ENCODE measurements at places on chromosomes 13 and 19. TPM values are rescaled to one million over a fixed set of nuclear protein-coding genes. Genes with fewer than 3 reads are reported as not detected.

DNA sequence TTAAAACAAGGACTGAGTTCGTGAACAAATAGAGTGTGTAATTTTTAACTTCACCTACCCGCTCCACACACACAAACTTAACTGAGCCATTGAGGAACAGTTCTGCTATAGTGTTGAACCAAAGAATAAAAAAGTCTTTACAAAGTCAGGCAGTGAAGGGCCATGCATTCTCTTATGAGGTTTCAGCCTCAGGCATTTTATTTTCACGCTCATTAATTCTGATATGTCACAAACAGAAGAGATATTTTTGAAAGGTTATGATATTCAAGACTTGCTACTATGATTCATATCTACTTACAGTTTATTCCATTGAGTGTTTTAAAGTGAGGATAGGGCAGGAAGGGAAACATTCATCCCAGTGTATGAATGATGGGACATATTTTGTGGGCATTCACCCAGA lies 282.2 kb downstream of the SLITRK5 start:
- DNase-seq, result no peak

GRCh38 chr19:54469496-54469934 lies 3.6 kb downstream of the CDC42EP5 start:
- DNase-seq, result no peak

DNA sequence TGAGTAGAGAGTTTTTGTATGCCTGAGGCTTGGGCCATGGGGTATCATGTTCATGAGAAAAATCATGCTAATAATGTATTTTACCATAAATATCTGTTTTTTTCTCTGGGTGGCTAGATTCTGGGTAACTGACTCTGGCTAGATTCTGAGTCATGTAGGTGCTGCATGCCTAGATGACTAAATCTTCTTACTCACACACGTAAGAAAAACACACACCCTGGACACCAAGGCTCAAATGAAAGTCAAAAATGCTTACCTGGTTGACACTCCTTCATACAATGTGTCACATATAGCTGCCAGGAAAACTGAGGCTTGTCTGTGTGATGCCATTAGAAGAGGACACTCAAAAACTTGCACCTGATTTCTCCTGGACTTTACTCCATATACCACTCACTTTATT lies 597.4 kb upstream of the SLITRK1 start:
- peak; percentile 5 for DNase-seq

DNA sequence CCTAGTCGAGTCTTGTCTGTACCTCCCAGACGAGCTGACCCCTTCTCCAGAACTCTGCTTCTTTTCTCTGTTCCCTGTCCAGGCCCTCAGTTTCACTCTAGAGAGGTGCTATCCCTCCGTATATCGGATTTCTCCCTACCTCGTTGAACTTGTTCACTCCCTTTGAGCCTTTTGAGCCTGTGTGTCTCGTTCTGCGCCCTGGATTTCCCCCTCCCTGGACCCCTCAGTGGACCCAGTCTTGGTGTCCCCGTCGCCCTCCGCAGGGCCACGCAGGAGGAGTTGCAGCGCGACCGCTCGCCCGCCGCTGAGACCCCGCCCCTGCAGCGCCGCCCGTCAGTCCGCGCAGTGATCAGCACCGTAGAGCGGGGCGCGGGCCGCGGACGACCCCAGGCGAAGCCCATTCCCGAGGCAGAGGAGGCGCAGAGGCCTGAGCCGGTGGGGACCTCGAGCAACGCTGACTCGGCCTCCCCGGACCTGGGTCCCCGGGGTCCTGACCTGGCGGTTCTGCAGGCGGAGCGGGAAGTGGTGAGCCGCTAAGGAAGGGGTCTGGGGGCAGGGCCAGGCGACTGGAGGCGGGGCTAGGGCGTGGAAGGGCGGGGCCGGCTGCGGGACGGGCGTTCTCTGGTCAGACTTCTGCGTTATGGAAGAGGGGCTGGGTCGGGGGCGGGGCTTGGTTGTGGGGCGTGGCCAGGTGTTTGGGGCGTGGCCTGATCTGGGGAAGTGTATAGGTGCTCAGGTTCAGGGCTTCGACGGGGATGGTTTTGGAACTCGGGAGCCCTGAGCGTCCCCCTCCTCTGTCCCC lies 5.5 kb downstream of the EPS8L1 start:
- DNase-seq, result peak; percentile 48

DNA sequence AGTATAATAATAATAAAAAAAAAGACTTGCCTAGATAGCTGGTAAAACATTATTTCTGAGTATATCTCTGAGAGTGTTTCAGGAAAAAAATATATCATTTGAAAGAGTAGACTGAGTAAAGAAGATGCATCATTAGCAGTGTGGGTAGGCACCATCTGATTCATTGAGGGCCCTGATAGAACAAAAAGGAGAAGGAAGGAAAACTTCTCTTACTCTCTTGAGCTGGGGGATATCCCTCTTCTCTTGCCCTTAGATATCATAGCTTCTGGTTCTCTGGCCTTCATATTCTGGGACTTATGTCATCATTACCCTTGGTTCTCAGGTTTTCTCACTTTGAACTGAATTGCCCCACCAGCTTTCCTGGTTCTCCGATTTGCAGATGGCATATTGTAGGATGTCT lies 177.6 kb upstream of the EDNRB start:
- no peak for DNase-seq

Gene MYBPC2
- total RNA-seq, result 0.11 TPM

DNA sequence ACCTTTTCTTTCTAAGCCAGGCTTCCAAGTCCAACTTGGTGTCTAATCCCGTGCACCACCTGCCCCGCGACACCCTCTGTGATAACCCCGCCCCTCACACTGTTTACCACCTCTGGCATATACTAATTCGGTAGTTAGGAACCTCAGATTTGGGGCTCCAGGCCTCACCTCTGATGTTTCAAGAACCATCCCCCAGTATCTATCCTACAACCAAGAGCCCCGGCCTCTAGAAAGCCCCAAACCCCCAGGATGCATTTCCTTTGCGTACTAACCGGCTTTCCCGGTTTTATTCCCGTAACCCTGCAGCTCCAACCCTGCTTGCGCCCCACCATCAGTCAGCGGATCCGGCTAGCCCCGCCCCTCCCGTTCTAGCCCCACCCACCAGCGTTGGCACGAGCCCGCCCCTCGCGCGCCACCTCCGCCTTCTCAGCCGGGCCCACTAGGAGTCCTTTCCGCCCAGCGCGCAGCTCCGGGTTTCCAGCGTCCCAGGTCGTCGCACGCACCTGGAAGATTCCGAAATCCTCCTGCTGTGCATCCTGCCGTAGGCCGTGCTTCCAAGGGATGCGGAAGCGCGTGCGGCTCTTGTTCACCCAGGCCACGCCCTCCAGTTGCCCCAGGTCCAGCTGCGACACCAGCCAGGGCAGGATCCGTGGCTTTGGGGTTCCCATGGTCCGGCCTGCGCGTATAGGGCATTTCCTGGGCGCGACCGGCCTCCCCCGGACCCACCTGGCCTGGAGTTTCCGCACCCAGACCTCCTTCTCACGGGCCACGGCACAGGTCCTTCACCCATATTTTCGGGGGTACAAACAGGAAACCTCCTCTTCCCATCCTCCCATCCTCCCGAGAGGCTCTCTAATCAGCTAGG lies 1.3 kb downstream of the IRF3 start:
- peak; percentile 74 for DNase-seq

Gene ZNF682
- 1.2 TPM for total RNA-seq

Gene RASIP1
- 0.26 TPM for total RNA-seq

DNA sequence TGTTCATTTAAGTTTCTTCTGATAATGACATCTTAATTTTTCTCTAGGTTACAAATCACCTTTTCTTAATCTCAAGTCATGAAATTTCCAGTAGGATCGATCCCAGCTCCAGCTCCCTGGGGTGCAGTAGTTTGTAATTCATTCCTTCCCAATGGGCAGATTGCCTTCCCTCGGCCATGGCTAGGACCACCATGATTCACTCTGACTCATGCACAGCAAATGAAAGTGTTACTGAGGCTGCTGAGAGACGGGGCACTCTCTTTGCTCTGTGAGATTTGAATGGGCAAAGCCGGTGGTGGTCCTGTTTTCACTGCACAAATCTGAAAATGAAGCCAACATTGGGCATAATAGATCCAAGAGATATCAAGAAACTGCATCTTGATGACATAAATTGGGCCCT lies 202.8 kb upstream of the IRS2 start:
- DNase-seq, result peak; percentile 78

DNA sequence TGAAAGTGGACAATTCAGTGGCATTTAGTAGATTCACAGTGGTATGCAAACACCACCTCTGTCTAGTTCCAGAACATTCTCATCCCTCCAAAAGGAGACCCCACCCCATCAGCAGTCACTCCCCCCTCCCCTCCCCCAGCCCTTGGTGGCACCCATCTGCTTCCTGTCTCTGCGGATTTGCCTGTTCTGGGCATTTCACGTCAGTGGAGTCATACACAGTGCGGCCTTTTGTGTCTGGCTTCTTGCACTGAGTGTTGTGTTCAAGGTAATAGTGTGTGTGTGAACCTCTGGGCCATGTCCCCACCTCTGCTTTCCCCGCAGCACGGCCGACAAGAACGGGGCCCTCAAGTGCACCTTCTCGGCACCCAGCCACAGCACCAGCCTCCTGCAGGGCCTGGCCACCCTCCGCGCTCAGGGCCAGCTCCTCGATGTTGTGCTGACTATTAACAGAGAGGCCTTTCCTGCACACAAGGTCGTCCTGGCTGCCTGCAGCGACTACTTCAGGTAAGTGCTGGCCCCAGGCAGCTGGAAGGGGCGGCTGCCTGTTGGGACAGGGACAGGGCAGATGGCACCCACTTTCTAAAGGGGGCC lies 19.4 kb upstream of the CRTC1 start:
- no peak for DNase-seq

GRCh38 chr13:99749271-99750019 lies 222.1 kb downstream of the ZIC5 start:
- DNase-seq, result no peak

DNA sequence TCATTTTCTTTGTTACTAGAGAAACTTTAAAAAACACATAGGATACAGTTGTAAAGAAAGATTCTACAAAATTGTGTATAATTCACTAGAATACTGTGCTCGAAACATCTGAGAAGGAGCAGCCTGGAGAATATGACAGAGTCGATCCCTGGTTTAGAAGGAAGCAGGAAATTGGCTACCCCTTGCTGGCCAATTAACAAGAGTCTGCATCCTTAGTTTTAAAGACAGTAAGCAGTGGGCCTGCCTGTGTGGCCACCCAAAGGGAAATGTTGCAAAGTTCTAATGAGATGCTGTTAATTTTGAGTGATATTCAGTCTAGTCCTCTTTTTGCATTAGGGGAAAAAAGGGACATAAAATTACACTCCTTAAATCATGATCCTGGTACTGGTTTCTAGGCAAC lies 988.6 kb downstream of the PCDH17 start:
- no peak for DNase-seq

- no peak for DNase-seq
These were observed 30.3 kb upstream of the LRCH1 start for GRCh38 chr13:46522748-46523030.

GRCh38 chr13:30773561-30773960 lies 38.2 kb downstream of the ALOX5AP start:
- DNase-seq, result no peak

Gene LMTK3
- total RNA-seq, result 0.06 TPM

Measured in LHCN-M2 (cell line).